ENCODE measurements at places on chromosomes 4 and X.

DNA sequence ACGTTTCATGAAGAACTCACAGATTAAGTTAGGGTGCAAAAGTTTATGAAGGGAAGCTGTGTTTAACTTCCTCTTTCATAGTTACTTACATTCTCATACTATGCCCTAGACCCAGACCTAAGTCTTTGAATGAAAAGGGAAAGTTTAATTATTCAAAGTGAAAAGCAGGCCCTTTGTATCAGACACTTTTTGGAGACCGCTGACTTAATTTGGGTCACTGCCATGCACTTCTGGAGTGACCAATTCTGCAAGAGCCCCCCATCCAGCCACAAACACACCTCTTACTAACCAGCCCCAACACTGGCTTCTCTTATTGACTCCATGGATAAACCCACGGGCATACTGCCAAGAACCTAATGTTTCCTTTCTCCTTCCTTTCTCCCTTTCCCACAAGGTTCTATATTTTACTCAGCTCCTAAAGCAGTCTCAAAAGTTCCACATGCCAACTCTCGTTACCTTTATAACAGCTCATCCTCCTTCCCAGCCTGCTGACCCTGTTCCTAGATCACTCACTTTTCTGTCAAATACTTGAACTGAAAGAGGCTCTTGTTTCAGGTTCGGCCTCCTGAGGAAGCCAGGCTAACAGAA, 34.5 kb downstream of the ABCE1 start:
- no peak for DNase-seq

GRCh38 chr4:112381996-112382692, 85.0 kb downstream of the ALPK1 start:
- DNase-seq: peak; percentile 89

DNA sequence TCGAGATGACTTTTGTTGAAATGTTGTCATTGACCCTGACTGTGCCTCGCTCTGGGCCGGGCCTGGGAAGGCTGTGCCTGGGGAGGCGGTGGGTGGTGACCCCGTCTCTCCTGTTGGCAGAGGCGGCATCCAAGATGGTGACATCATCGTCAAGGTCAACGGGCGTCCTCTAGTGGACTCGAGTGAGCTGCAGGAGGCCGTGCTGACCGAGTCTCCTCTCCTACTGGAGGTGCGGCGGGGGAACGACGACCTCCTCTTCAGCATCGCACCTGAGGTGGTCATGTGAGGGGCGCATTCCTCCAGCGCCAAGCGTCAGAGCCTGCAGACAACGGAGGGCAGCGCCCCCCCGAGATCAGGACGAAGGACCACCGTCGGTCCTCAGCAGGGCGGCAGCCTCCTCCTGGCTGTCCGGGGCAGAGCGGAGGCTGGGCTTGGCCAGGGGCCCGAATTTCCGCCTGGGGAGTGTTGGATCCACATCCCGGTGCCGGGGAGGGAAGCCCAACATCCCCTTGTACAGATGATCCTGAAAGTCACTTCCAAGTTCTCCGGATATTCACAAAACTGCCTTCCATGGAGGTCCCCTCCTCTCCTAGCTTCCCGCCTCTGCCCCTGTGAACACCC, 36.4 kb downstream of the HTRA3 start:
- no peak for DNase-seq

- DNase-seq: no peak
Measured at GRCh38 chr4:183610033-183610432, 49.0 kb downstream of the RWDD4 start.

DNA sequence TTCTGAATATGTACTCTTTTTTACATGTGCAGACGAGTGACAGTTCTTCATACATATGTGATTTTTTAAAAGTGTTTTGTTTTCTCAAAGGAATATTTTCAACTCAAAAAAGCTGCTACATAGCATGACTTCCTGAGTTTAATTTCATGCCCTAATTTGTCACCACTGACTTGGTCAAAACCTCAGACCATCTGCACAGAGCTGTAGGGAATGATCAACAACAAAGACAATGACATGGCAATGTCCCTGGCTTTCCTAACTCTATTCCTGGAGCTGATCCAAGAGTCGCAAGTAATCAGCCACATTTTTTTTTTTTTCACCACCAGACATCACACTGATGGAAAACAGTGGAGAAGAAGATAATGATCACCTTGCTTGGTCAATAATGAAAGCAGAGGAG, 97.7 kb downstream of the TMA16 start:
- no peak for DNase-seq

- no peak for DNase-seq
Measured at GRCh38 chrX:113421432-113421831, 580.8 kb upstream of the AMOT start.

Data from NCI-H1092 treated with DMSO at 0.1 percent for 48 hours (cell line).